B cell (primary cell): ENCODE measurements at places on chromosomes 4 and X. TPM values are rescaled to one million over a fixed set of nuclear protein-coding genes. Genes with fewer than 3 reads are reported as not detected.

HSFX1 gene
- total RNA-seq, result 2.9 and 4.2 TPM in 2 replicates

GRCh38 chrX:3129256-3129655 is 88.0 kb downstream of the ARSF start:
- H3K36me3 ChIP-seq, result no peaks in the 10 kb centered on the region
- DNase-seq, result no peak
- H3K27me3 ChIP-seq, result no peaks in the 10 kb centered on the region
- no peak overlapping the region for H3K4me3 ChIP-seq
- H3K4me1 ChIP-seq, result no peaks in the 10 kb centered on the region

GRCh38 chrX:108420481-108420880 is 17.7 kb downstream of the COL4A6 start:
- H3K4me1 ChIP-seq, result no peaks in the 10 kb centered on the region
- no peaks in the 10 kb centered on the region for H3K27me3 ChIP-seq
- H3K4me3 ChIP-seq, result no peak overlapping the region
- no peak for DNase-seq
- H3K27ac ChIP-seq, result no peak overlapping the region

DTHD1 gene
- total RNA-seq, result not detected in 2 replicates

- H3K27me3 ChIP-seq, result no peaks in the 10 kb centered on the region
- H3K4me3 ChIP-seq, result no peak overlapping the region
- no peaks in the 10 kb centered on the region for H3K36me3 ChIP-seq
- DNase-seq, result no peak
Measured at GRCh38 chr4:53847965-53848364, 216.4 kb downstream of the CHIC2 start.

GRCh38 chrX:51024106-51024696 is 113.7 kb downstream of the BMP15 start:
- peak; percentile 5 for DNase-seq
- peaks cover 4% of the 10 kb centered on the region for H3K4me1 ChIP-seq
- H3K27me3 ChIP-seq, result no peaks in the 10 kb centered on the region
- no peak overlapping the region for H3K4me3 ChIP-seq
- H3K27ac ChIP-seq, result no peak overlapping the region
